ENCODE measurements at places on chromosomes 7 and 10. TPM values are rescaled to one million over a fixed set of nuclear protein-coding genes. Genes with fewer than 3 reads are reported as not detected.

- no peaks in the 10 kb centered on the region for H3K36me3 ChIP-seq
- no peak overlapping the region for H3K27ac ChIP-seq
- H3K4me1 ChIP-seq = no peaks in the 10 kb centered on the region
Observed at GRCh38 chr10:44386546-44387052, 1.7 kb upstream of the CXCL12 start.

GRCh38 chr10:111273235-111273634 lies 196.4 kb downstream of the ADRA2A start:
- DNase-seq = no peak
- H3K4me3 ChIP-seq = no peak overlapping the region

DNA sequence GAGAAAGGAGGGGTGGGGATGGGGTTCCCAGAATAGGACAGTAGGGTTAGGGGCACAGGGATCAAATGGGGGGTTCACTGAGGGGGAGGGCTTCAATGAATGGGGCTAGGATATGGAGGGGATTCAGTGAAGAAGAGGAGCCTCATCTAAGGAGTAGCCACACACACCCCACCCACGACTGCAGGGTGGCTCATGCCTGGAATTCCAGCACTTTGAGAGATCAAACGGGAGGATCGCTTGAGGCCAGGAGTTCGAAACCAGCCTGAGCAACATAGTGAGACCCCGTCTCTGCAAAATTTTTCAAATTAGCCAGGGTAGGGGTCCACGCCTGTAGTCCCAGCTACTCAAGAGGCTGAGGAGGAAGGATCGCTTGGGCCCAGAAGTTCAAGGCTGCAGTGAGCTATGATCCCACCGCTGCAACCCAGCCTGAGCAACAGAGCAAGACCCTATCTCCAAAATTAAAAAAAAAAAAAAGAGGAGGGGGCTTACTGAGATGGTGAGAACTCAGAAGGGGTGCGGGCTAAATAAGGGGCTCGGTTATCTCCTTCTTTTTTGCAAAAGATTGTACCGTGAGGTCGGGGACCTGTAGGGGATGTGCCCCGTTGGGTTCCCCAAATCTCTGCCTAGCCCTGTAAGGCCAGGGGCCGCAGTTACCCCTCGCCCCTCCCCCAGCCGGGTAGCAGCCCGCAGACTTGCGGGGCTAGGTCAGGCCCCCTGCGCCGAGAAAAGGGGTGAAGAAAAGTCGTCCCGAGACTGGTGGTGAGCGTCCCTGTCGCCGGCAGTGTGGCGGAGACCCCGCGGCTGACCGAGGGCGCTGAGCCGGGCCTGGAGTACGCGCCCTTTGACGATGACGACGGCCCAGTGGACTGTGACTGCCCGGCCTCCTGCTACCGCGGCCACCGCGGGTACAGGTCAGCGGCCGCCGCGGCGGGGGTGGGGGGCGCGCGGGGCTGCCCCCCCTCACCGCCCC lies 43.1 kb upstream of the HSPB1 start:
- no peak overlapping the region for H3K27ac ChIP-seq
- peaks cover 12% of the 10 kb centered on the region for H3K27me3 ChIP-seq
- no peak for DNase-seq
- H3K4me1 ChIP-seq = peaks cover 8% of the 10 kb centered on the region
- H3K4me3 ChIP-seq = peak overlapping the region; percentile 24

DNA sequence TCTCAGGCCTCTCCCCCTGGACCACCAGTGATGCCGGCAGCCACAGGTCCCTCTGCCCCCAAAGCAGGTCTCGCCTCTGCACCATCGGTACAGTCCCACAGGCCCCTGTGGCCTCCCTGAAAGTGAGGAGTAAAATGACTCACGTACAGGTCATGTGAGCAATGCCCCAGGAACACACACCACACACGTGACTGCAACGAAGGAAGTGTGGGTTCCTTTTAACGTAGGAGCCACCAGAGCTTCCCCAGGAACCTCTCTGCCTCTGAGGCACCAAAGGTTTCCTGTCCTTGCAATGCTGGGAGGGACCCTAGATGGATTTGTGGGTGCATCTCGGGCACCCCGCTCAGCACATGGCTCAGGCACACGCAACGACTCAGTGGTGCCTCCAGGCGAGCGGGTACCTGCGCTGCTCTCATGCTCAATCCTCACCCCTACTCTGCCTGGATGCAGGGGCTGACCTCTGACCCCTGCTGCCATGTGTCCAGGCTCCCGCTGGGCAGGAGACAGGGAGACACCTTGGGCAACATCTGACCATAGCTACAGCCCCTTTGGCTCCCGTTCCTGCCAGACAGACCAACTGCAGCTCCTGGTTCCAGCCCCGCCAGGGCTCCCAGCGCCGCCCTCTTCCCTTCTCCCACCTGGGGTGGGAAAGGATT lies 120.7 kb downstream of the PRKAG2 start:
- peak overlapping the region; percentile 66 for H3K27ac ChIP-seq
- peaks cover 20% of the 10 kb centered on the region for H3K4me1 ChIP-seq
- H3K4me3 ChIP-seq = no peak overlapping the region
- no peak for DNase-seq
- no peaks in the 10 kb centered on the region for H3K27me3 ChIP-seq

DNA sequence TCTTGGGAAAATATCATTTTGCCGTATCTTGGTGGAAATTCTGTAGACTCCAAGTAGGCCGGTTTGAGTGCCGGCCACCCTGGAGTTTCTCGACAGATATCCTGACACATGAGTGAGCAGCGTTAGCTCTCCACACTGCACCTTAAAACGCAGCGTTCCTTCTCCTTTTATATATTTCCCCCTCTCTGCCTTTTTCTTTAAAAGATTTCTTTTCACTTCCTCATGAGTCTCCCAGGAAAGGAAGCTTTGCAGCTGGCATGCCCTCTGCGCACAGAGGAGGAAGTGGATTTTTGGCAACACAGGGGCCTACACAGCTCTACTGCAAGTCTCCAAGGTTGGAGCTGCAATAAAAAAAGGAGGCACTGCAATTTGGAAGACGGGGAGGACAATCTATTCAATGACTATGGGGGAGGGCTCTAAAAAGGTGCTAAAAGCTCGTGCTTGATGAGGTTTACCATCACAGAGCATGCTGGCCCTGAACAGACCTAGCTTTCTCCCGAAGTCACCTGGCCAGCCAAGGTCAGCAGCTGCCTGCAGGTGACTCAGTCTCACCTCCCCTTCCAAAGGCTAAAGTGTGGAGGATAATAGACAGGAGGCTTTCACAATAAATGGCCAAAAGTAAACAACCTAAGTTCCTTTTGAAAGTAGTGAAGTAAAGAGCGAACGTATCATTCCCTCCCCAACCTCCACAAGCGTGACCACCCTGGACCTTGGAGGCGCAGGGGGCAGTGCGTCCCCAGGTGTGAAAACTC lies 252.8 kb downstream of the ZMYND11 start:
- H3K4me1 ChIP-seq = peaks cover 12% of the 10 kb centered on the region
- H3K27me3 ChIP-seq = peaks cover 15% of the 10 kb centered on the region
- no peaks in the 10 kb centered on the region for H3K36me3 ChIP-seq
- H3K27ac ChIP-seq = no peak overlapping the region

GRCh38 chr10:7572391-7572790 lies 94.4 kb downstream of the ITIH5 start:
- no peaks in the 10 kb centered on the region for H3K36me3 ChIP-seq
- no peak overlapping the region for H3K4me3 ChIP-seq
- no peaks in the 10 kb centered on the region for H3K27me3 ChIP-seq
- no peak for DNase-seq
- no peaks in the 10 kb centered on the region for H3K4me1 ChIP-seq

Gene GIMAP2
- total RNA-seq = 26.1 TPM

Gene ENKUR
- total RNA-seq = not detected

Gene C10orf53
- not detected for total RNA-seq

All from natural killer cell treated with Interleukin-12 subunit alpha and Interleukin-12 subunit beta and Interleukin-15 and Interleukin-18, amount 100 ng/mL, for 72 hours (primary cell).